H9 (cell line): ENCODE measurements at places on chromosomes 2 and 18. TPM values are rescaled to one million over a fixed set of nuclear protein-coding genes. Genes with fewer than 3 reads are reported as not detected.

SCYGR6 gene
- total RNA-seq, result not detected in 2 replicates

OSR1 gene
- total RNA-seq, result 0.24 and 0.35 TPM in 2 replicates

CTAGE1 gene
- total RNA-seq, result not detected in 2 replicates

- DNase-seq, result no peak
- H3K4me3 ChIP-seq, result no peak overlapping the region
- peaks cover 7% of the 10 kb centered on the region for H3K4me1 ChIP-seq
- H3K36me3 ChIP-seq, result no peaks in the 10 kb centered on the region
- no peak overlapping the region for H3K27ac ChIP-seq
Observed at GRCh38 chr2:237222601-237223041, 136.9 kb downstream of the COPS8 start.

DNA sequence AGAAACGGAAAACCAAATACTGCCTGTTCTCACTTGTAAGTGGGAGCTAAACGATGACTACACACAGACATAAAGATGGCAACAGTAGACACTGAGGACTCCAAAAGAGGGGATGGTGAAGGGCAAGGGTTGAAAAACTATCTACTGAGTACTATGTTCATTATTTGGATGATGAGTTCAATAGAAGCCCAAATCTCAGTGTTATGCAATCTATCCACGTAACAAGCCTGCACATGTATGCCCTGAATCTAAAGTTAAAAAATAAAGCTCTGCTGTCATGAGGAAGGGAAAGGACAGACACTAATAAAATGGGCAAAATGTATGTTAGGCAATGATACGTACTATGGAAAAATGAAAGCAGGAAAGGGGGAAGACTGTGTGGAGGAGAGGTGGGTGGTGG lies 376.0 kb downstream of the TGIF1 start:
- H3K27ac ChIP-seq, result no peak overlapping the region
- H3K4me1 ChIP-seq, result peaks cover 5% of the 10 kb centered on the region; the same call in 1 of the 2 replicates
- no peak overlapping the region for H3K4me3 ChIP-seq
- DNase-seq, result no peak
- peaks cover 5% of the 10 kb centered on the region for H3K36me3 ChIP-seq
